ENCODE measurements at places on chromosomes 3 and 15. TPM values are rescaled to one million over a fixed set of nuclear protein-coding genes. Genes with fewer than 3 reads are reported as not detected.

Gene POC1A
- total RNA-seq: 12.7 TPM

Gene C3orf20
- 0.08 TPM for total RNA-seq

Gene ABTB1
- total RNA-seq: 9.8 TPM

Gene BOC
- 1.5 TPM for total RNA-seq

Gene C3orf62
- 1.9 TPM for total RNA-seq

DNA sequence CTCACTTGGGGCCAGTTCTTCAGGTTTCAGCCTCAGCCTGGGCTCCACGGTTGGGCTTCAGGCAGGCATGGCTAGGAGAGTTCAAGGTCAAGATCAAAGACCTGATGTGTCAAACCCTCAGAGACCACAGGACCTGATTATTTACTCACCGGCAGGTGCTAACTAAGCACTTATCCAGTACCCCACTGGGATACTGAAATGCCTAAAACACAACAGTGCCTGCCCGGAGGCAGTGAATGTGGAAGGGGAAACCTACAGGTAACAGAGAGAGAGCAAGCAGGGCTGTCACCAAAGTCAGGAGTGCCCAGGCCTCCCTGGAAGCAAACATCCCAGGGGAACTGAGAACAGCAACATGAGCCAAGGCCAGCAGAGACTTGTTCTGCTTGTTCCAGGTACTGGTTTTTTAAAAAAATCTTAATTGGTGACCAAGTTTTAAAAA lies 6.7 kb downstream of the IDH2 start:
- DNase-seq: no peak

- no peak for DNase-seq
Observed at GRCh38 chr15:24945711-24946110, 9.1 kb upstream of the SNRPN start.

DNA sequence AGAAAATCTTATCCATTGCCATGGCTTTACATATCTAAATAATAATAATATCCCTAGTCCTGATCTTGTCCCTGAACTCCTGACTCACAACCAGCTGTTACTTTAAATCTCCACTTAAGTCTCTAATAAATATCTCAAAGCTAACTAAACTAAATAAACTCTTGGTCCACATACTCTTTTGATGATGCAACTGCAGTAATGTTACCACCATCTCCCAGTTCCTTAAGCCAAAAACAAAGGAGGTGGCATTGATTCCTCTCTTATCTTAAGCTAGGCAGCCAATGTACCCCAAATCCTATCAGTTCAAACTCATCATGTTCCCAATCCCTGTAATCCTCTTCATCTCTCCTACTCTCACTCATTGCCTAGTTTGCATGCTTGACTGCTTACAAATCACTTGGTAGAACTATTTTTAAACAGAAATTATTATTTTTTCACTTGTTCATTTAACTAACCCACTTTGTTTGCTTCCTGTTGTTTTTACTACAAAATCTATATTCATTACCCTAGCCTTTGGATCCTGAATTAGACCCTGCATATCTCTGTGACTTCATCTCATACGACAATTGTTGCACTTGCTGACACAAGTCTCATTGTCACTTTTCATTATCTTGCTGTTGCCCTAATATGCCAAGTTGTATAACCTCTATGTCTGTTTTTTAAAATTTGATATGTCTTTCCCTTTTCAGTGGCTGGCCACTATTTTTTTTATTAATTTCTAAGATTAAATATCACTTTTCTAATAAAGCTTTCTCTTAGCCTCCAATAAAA lies 462.2 kb downstream of the ZPLD1 start:
- no peak for DNase-seq

DNA sequence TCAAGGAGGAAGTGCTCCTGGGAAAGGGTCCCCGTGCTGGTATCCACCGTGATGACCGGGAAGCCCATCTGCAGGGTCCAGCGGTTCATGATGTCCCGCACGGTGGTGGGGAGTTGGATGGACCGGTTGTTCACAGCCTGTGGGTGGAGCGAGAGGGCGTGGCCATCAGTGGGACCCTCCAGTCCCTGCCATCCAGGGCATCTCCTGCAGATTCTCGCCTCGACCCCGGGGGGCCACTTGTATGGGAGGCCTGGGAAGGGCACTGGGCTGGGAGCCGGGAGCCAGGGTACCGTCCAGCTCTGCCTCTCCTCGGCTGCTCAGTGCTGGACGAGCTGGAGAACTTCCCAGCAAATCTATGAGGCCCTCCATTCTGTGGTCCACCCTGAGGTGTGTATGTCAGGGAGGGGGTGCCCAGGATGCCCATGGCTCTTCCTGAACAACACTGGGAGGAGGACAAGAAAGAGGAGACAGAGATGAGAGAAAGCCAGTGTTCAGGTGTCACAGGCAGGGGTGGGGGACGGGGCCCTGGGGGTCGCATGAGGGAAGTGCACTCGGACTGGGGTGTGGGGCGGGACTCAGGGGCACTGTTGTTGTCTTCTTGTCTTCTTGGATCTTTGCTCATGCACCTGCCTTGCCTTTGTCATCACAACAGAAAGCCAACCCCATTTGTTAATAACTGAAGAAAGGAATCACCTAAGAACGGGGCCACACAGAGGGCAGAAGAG lies 13.0 kb downstream of the ANPEP start:
- no peak for DNase-seq

DNA sequence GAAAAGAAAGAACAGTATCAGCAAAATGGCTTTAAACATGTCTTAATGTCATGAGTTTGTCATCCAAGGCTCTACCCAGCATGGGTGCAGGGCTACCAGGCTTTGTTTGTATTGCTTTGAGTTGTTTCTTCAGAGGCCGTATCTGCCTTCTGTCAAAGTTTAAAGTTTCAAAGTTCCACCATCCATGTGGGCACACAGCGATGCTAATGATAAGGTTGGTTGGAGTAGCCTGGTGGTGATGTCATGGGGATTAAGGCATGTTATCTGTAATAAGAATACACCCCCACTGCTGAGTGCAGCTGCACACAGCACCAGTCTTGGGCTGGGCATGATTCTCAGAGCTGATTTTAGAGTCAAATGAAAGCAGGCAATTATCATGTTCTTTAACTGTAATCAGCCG lies 72.0 kb upstream of the LRTM1 start:
- DNase-seq: no peak

DNA sequence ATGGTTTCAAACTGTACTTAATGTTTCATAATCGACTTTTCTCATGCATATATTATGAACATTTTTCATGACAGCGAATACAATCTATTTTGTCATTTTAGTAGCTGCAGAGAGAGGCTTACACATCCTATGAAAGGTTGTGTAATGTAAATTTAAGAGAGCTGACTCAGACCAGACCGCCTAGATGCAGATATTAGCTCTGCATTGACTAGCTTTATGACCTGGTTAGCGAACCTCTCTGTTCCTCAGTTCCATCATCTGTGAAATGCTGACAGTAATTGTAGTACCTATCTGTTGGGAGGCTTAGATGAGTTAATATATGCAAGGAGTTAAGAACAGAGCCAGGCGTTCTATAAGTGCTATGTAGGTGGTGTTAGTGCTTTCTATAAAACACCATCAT lies 116.2 kb upstream of the RASGRP1 start:
- DNase-seq: no peak

DNA sequence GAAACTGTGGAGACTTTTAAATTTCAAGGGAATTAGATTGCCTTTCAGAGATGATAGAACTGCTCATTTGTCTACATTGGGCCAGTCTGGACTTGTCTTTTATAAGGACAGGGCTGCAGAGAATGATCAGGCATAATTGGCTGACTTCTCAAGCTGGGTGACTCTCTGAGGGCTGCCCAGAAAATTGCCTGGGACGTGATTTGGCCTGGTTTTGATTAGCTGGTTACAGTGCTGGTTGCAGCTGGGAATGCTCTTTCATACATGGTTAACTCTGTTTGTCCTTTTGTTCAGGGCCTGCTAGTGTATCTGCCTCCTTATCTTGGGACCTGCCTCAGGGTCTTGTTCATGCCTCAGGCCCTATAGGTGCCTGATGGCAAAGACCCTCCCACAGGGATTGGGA lies 245.6 kb downstream of the CLSTN2 start:
- DNase-seq: no peak

- no peak for DNase-seq
Observed at GRCh38 chr15:75022783-75023180, 608 bp upstream of the PPCDC start.

- DNase-seq: no peak
Observed at GRCh38 chr15:42547918-42548248, 710 bp downstream of the LRRC57 start.

GRCh38 chr3:186152889-186153292 lies 44.0 kb upstream of the ETV5 start:
- DNase-seq: no peak
